ENCODE measurements at places on chromosomes 16 and 17.

GRCh38 chr17:66468241-66469087 lies 166.1 kb downstream of the PRKCA start:
- peak; percentile 39 for DNase-seq

DNA sequence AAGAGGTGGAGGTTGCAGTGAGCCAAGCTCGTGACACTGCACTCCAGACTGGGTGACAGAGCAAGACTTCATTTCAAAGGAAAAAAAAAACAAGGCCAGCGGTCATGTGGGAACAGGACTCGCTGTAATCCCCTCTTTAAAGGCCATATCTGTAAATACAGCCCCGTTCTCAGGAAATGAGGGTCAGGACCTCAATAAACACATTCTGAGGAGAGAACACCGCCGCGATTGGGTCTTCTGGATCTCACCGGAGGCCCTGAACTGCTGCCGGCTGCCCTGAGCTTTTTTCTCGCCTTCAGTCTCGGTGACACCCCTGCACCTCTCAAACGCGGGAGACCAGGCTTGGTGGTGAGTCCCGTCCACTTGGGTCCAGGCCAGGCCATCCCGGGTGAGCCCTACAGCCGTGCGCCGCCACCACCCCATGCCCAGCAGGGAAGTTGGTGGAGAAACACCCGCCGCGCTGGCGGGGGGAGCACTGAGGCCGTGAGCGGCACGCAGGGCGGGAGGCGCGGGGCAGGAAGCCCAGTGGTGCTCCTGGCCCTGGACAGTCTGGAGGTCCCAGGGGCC lies 28.4 kb downstream of the SLC25A10 start:
- no peak for DNase-seq

DNA sequence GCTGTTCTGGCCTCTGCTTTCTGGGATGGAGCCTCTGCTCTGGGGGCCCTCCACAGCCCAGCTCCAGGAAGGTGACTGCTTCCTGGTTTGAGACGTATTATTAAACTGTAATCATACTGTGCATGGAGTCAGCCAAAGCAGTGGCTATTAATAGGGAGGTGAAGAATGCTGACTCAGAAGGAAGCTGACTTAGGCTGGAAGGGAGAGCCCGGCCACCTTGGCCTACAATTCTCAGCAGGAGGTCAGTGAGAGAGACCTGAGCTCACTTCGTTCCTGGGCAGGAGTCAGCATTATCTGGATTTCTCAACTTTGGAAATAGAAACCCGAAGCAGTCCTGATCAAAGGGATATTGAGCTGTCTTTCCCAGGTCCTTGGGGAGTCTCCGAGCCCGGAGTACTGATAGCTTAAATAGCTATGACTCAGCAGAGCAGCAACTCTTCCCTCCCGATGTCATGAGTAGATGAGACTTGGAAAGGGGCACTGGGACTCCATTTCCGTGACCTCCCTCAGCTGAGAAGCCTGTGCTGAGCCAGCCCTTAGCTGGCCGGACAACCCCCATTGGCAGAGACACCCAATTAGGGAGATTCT lies 91.8 kb downstream of the YPEL2 start:
- no peak for DNase-seq

GRCh38 chr17:61179380-61179806 lies 220.2 kb upstream of the TBX2 start:
- no peak for DNase-seq

DNA sequence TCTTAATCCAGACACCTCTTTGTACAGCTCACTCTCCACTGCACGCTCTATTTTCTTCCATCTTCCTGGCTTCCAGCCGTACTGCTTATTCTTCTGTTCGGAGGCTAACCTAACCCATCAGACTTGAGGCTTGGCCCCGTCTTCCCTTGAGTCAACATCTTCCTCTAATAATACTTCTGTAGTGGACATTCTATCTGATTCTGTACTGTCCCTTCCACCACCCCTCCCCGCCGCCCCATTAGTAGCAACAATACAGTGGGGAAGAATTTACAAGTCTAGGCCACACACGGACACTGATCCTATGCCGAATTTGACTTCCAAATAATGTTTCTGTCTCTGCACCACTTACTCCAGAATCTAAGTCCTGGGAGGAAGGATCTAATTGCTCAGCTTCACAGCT lies 86.0 kb upstream of the TNRC6A start:
- DNase-seq, result no peak

DNA sequence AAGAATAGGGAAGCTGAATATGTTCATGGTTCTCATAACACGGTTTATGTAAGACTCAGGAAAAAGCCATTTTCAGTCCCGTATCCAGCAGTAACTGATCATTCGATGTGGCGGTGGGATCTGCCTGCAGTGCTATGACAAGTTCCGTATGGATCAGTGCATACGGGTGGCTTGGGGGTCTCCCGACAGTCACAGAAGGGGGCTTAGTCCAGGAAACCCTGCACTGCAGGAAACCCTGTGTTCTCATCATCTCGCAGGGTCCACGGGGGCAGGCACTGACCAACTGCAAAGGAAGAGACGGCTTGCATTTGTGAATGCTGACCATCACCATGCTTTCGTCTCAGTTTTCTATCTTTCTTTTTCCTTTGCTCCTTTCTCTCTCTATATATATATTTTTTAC lies 7.7 kb downstream of the MTHFSD start:
- DNase-seq, result no peak

DNA sequence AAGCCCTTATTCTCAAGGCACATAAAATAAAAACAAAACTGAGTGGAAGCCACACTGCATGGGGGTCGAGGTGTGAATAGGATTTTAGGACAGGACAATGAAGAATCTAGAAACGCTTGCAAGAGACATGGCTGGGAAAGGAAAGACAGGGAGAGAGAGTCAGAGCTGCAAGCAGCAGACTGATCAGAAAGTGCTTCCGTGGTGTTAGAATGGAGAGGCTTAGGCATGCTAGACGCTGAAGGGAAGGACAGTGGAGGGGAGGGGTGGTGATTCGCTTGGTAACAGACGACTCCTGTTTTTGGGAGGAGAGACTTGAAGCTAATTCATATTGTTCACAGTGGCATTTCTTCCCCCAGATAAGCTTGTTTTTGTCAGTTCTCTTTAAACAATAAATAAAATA lies 173.5 kb downstream of the AIPL1 start:
- no peak for DNase-seq

DNA sequence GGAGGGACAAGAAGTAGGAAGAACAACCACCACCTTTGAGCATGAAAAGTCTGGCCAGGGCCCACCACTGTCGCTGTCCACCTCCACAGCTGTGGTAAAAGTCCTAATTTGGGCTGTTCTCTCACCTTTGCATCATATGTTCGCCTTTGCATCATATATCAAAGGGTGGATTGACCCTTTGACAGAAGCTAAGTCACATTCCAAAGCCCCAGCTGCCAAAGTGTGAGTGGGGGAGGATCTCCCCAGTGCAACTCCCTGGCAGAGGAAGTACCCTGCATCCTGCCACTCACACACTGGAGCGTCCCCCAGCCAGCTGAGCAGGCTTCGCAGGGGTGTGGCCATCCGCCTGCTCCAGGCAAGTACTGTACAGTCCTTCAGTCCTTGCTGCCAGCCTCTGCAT lies 12.7 kb upstream of the SPECC1 start:
- no peak for DNase-seq

DNA sequence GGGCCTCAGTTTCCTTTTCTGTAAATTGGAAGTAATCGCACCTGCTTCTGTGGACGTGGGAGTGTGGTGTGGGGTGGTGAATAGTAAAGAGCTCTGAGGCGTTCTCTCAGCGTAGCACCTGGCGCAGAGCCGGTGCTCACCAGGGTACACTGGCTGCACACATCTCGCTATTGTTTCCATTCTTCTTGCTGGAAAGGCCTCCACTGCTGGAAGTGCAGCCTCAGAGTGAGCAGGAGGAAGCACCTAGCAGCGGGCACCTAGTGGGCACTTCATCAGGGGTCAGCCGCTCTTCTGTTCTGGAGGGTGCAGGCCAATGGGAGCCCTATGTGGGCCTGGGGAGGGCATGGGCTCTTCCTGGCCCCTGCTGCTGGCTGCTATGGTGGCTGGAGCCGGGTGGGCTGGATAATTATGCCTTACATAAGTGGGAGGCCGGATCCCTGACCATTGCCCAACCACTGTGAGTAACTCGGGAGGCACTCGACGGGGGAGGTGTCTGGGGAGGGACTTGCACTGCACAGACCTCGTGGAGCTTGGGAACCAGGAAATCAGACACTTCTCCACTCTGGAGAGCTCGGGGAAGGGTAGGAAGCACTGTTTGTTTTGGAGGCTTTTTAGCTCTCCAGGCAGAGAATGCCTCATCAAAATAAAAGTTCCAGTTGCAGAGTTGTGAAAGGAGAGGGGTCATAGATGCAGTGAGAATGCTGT lies 1.7 kb downstream of the MAP2K3 start:
- DNase-seq, result peak; percentile 92

- no peak for DNase-seq
Observed at GRCh38 chr16:11232852-11233726, 22.9 kb downstream of the SOCS1 start.

DNA sequence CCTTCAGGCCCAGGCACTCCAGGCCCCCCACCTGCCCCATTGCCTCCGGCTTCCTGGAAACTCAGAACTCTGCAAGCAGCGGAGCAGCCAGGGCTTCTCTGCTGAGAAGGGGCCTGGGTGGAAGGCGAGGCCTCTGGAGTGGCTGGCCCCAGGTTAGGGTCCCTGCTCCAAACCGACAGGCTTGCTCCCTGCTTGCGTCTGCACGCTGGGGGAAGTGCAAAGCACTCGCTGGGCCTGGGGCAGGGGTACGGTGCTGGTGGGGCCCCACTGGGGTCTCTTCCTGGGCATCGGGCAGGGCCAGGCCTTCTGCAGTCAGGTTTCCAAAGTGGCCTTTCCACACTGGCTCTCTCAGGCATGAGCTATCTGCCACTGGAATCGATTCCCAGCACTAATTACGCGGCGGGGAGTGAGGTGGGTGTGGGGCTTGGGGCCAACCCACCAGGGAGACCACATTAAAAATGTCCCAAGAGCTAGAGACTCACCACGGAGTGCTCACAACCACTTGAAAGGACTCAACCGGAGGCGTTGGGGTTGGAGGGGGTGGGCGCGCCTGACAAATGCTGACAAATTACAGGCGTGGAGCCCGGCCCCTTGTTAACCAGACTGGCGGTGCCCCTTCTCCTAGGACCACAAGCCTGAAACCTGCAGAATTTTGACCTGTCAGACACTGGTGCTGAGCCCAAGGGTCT lies 17.9 kb downstream of the FAM83G start:
- DNase-seq, result no peak

DNA sequence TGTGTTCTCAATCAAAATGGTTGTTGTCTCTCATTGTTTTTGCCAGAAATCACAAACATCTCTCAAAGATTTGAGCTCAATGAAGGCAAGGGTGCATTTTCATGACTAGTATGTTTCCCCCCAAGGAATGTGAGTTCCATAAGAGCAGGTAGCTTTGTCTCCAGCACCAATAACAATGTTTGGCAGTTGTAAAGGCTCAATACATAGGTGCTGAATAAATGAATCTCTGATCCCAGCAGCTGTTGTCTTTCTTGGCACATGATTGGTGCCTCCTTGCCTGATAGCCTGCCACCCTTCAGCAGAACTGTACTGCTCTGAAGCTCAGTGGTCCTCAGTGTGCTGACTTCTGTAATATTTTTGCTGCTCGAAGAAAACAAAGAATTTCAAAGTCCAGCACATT lies 103.1 kb upstream of the CDH11 start:
- no peak for DNase-seq

DNA sequence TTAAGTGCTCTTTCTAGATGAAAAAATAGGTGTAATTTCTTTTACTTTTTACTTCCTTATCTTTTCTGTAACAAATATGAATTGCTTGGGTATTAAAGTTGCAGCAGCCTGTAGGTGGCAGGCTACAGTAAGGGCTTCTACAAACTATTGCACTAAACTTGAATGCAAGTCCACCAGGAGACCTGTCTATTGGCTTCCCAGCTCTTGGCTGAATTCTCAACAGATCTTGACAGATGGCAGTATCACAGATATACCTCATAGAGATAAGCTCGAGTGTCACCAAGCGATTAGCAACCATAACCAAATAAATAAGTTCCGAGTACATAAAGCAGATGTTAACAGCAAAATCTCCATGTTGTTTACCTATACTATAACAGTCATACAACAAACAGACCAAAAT lies 5.9 kb downstream of the BBS2 start:
- DNase-seq, result peak; percentile 26

DNA sequence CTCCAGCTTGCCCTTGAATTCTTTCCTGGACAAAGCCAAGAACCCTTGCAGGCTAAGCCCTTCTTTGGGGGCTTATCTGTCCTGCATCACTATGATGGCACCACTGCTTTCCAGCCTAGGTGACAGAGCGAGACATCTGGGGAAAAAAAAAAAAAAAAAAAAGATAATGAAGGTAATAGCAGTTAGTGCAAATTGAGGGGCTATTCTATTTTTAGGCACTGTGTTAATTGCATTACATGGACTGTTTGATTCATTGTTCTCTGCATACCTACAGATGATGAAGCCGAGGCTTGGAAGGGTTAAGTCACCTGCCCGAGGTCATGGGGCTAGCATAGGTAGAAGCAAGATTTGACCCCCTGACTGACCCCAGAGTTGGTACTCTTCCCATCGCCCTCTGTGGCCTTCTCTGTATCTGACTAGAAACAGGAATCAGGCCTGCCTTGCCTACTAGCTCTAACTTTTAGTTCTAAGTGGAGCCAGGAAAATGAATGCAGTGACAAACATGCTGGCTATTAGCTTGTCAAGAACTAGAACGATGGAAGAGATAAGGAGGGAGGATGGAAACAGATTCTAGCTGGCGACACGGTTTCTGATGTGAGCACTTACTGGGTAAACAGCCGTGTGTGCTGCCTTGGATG lies 312.1 kb downstream of the SNX29 start:
- DNase-seq, result no peak

- DNase-seq, result no peak
Observed at GRCh38 chr16:70738083-70738977, 52.5 kb upstream of the MTSS2 start.

DNA sequence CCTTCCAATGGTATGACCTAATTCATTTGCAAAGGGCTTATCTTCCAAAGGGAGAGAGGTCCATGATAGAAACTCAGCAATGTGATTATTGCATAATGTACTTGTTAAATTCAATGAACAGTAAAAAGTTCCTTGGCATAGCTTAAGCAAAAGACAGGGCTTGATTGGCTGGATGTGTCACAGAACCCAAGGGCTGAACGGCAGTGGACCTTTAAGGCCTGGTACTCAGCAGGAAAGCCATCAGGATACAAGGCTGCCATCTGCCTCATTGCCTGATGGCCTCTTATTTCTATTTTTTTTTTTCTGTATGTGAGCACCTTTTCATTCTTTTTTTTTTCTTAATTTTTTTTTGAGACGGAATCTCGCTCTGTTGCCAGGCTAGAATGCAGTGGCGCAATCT lies 208.9 kb upstream of the WSCD1 start:
- no peak for DNase-seq

- DNase-seq, result no peak
Observed at GRCh38 chr17:28228986-28229729, 89.8 kb upstream of the TMEM97 start.

GRCh38 chr17:43517615-43518386 lies 28.3 kb downstream of the ETV4 start:
- DNase-seq, result no peak
